ENCODE measurements at places on chromosomes 5 and 9. TPM values are rescaled to one million over a fixed set of nuclear protein-coding genes. Genes with fewer than 3 reads are reported as not detected.

- H3K4me3 ChIP-seq: no peak overlapping the region
- peaks cover 5% of the 10 kb centered on the region for H3K27me3 ChIP-seq
- no peaks in the 10 kb centered on the region for H3K4me1 ChIP-seq
Observed at GRCh38 chr5:83492331-83492730, 20.8 kb downstream of the VCAN start.

- no peaks in the 10 kb centered on the region for H3K27me3 ChIP-seq
- H3K4me1 ChIP-seq: peaks cover 13% of the 10 kb centered on the region
- H3K36me3 ChIP-seq: no peaks in the 10 kb centered on the region
- H3K4me3 ChIP-seq: no peak overlapping the region
- DNase-seq: no peak
Observed at GRCh38 chr5:108003178-108003577, 332.4 kb upstream of the EFNA5 start.

DNA sequence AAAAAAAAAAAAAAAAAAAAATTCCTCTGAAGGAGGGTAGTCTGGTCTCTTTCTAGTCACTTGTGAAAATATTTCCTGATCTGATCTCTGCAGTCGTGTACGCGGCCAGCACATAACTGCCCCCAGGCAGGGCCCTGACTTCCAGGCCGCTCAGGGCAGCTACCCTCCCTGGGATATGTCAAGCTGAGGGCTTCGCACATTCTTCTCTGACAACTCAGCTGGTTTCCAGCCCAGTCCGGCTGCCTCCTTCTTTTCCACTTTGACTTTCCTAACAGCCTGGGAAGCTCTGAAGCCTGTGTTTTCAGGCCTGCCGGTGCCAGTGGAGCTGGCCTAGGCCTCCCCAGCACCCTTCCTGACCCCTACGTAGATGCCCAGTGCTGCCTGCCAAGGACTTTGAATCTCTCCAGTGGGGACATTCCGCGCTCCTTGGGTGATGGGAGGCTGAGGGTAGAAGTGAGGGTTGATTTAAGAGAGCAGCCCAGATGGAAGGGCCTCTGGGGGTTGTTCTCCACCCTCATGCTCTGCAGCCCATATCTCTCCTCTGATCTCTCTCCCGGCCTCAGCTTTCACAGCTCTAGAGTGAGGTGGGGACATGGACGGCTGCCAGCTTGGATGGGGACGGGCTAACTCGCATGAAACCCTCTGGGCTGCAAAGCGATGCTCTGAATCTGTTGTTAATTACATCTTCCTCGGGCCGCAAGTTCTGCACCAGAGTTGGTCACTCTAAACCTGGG is 20.7 kb downstream of the COL5A1 start:
- peak; percentile 0 for DNase-seq
- H3K27me3 ChIP-seq: no peaks in the 10 kb centered on the region
- no peaks in the 10 kb centered on the region for H3K4me1 ChIP-seq
- H3K36me3 ChIP-seq: peaks cover 5% of the 10 kb centered on the region
- no peak overlapping the region for H3K27ac ChIP-seq
- H3K4me3 ChIP-seq: no peak overlapping the region

GRCh38 chr5:148974642-148975327 is 88.1 kb downstream of the SH3TC2 start:
- H3K27me3 ChIP-seq: peaks cover 3% of the 10 kb centered on the region
- no peaks in the 10 kb centered on the region for H3K36me3 ChIP-seq
- no peak overlapping the region for H3K27ac ChIP-seq
- no peaks in the 10 kb centered on the region for H3K4me1 ChIP-seq
- no peak for DNase-seq
- H3K4me3 ChIP-seq: no peak overlapping the region

GRCh38 chr5:132103969-132104391 is 30.4 kb downstream of the CSF2 start:
- H3K4me3 ChIP-seq: peak overlapping the region; percentile 64
- peak; percentile 41 for DNase-seq
- H3K27ac ChIP-seq: peak overlapping the region; percentile 98
- peaks cover 71% of the 10 kb centered on the region for H3K4me1 ChIP-seq
- no peaks in the 10 kb centered on the region for H3K36me3 ChIP-seq

DNA sequence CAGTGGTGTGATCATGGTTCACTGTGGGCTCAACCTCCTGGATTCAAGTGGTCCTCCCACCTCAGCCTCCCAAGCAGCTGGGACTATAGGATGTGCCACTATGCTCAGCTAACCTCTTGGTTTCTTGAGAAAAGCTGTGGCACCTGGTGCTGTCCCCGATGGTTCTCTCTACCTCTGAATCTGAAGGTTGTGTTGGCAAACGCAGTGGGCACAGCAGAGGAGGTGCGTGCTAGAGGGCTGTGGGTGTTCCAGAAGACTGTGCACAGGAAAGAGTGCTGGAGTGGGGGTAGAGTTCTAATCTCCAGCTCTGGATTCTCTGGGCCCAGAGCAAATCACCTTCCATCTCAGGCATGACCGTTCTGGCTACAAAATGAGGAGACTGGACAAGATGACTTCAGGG is 12.5 kb downstream of the RGS3 start:
- no peaks in the 10 kb centered on the region for H3K36me3 ChIP-seq
- no peak for DNase-seq
- H3K4me3 ChIP-seq: no peak overlapping the region
- H3K27me3 ChIP-seq: peaks cover 1% of the 10 kb centered on the region

DNA sequence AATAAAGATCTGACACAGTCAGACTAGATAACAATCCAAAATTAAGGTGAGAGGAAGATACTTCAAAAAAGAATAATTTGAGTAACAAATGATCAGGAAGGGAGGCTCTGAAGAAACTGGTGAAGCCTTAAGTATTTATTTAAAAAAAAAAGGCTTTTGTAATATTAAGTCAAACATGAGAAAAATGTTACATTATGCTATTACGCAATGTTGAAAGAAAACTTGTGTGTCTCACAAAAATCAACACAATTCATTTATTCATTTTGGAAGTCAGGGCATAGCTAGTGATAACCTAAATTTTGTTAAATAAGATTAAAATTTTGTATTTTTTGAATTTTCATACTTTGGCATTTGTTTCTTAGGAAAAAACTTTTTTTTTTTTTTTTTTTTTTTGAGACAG is 28.2 kb downstream of the WDR41 start:
- peaks cover 2% of the 10 kb centered on the region for H3K4me1 ChIP-seq
- H3K4me3 ChIP-seq: no peak overlapping the region
- no peak for DNase-seq
- peaks cover 9% of the 10 kb centered on the region for H3K36me3 ChIP-seq

DNA sequence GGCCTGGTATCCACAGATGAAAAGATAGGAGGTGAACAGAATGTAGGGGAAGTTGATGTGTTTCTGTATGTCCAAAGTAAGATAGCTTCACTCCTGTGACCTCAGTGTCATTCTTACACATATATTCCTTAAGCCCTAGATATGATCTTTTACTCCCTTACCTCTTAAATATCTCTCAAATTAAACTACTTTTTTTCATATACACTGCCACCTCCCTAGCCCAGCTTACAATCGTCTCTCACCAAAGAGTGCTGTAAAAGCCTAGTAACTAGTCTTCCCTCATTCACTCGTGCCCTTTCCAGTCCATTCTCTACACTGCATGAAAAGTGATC is 5.3 kb downstream of the DNAI1 start:
- no peak overlapping the region for H3K27ac ChIP-seq
- DNase-seq: no peak
- H3K27me3 ChIP-seq: peaks cover 9% of the 10 kb centered on the region

DNA sequence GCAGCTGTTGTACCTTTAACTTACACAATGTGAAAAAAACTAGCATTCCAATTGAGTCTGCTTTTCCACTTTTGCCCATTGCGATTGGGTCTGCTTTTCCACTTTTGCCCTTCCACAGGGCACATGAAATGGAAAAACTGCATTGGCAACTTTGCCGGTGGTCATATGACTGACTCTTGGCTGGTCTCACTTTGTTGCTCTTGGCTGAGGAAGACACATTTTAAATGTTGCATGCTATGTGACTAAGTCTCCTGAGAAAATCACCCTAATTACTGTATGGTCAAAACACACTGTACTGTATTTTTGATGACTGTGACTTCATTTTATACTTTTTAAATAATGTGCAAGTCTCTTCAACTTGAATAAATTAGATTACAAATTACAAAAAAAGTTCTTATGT is 1.6 kb upstream of the OXCT1 start:
- DNase-seq: no peak
- H3K27ac ChIP-seq: no peak overlapping the region
- H3K4me3 ChIP-seq: no peak overlapping the region
- peaks cover 15% of the 10 kb centered on the region for H3K36me3 ChIP-seq
- H3K4me1 ChIP-seq: peaks cover 43% of the 10 kb centered on the region

DNA sequence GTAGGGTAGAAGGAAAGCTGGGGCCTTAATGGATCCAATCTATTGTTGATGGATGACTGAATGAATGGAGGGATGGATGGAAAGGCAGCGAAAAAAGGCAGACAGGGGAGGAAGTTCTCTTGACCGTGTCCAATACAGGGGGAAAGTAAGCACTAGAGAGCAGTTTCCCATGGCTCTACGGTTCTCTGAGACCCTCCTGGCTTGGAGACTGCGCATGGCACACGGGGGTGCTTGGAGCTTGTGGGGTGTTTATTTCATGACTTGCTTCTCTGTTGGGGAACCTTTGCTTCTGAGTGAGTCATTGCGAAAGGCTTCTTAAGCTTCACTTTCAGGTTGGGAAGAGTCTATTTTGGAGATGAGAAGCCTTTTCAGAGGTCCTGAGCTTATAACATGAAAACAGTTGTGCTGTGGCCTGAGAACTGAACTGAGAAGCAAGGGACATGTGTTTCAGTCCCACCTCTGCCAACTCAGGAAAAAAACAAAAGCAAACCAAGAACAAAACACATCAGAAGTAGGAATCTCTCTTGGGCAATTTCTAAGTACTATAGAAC is 12.8 kb upstream of the TEX48 start:
- peak; percentile 44 for DNase-seq
- H3K27me3 ChIP-seq: no peaks in the 10 kb centered on the region
- H3K4me1 ChIP-seq: peaks cover 95% of the 10 kb centered on the region

DNA sequence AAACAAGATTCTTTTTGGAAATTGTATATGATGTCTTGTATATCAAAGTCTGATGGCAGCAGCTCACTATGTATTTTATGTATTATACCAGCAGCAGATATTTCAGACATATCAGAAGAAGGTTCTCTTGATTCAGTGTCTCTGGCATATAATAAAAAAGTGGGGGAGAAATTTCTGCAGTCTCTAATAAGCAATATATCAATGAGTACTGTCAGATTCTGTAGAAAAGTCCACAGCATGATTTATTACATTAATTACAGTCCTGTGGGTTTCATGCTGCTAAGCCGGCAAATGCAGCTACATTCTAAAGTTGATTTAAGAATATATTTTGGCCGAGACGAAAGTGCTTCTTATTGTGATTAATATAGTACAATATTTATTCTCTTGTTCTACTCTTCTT is 113.1 kb downstream of the KIAA1958 start:
- H3K27ac ChIP-seq: no peak overlapping the region
- no peaks in the 10 kb centered on the region for H3K4me1 ChIP-seq
- no peak for DNase-seq
- no peak overlapping the region for H3K4me3 ChIP-seq
- H3K27me3 ChIP-seq: no peaks in the 10 kb centered on the region
- H3K36me3 ChIP-seq: no peaks in the 10 kb centered on the region

DNA sequence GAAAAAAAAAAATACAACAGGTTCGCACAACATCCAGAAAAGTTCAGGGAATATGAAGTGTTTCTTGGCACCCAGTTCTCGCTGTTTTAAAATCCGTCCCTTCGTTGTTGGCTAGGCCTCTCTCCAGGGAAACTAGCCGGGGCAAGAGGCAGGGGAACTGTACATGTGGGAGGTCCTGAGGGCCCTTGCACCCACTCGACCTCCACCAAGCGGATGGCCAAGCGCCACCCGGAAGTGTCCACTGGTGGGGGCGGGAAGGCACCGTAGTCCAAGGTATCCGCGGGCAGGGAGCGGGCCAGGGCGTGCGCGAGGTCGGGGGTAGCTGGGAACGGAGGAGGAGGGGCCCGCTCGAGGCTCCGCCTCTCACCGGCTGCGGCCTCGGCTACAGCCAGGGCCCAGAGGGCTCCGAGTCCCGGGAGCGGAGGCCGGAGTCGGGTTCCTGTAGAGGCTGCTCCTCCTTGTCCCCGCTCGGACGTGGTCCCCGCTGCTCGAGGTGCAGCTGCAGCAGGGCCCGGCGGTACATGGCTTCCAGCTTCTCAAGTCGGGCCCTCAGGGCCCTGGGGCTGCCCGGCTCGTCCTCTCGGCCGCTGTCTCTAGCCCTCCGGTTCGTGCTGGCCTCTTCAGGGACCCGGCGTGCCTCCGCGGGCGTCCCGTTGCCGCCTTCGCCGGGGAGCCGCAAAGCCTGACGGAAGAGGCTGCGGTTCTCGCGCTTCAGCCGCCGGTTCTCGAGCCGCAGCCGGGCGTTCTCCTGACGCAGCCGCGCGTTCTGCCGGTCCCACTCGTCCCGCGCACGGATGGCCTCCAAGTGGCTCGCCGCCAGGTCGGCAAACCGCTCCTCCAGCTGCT is 720 bp downstream of the TUSC1 start:
- peak; percentile 43 for DNase-seq
- H3K27ac ChIP-seq: no peak overlapping the region
- no peaks in the 10 kb centered on the region for H3K36me3 ChIP-seq

DNA sequence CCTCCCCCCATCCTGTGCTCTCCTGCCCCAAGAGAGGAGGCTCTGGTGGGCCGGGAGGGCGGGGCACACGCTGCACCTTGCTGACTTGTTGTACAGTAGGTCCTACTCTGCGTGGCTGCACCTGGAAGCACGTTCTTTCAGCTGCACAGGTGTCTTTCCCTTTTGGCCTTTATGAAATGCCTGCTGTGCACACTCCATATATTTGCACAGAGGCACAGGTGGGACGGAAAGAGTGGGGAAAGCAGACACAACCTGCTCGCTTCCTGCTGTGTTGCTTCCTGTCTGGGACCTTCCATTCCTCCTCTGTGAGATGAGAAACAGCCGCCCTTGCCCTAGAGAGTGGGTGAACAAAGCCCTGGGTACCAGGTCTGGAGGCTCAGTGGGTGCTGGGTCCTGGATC is 4.8 kb downstream of the USP20 start:
- peak; percentile 25 for DNase-seq
- peak overlapping the region; percentile 93 for H3K27ac ChIP-seq
- H3K4me1 ChIP-seq: peaks cover 62% of the 10 kb centered on the region

DNA sequence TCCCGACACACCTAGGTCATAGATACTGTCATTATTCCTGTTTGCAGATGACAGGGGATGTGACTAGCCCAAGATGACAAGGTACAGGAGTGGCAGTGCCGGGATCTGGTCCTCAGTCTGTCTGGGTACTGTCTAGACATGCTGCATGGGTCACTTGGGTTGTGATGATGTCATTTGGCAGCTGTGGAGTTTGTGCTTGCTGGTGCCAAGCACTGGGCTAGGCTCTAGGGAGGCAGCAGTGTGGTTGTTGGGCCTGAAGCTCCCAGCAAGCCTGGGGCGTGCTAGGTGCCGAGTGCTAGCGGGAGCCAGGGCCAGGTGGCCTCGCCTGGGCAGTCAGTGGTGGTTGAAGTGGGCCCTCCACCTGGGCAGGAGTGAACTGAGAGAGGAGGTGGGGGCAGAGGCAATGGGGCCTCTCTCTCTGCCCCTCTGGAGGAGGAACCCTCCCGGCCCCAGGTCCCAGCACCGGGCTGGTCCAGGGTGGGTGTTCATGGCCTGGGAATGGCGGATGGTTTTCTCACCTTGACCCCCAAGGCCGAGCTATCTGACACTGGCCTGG is 8.8 kb upstream of the ASB6 start:
- no peak overlapping the region for H3K4me3 ChIP-seq
- H3K36me3 ChIP-seq: no peaks in the 10 kb centered on the region
- H3K4me1 ChIP-seq: no peaks in the 10 kb centered on the region
- no peaks in the 10 kb centered on the region for H3K27me3 ChIP-seq
- DNase-seq: no peak

The TTC23L gene
- 0.30 TPM for total RNA-seq

The RIOK2 gene
- 39.2 TPM for total RNA-seq

The GPX3 gene
- total RNA-seq: not detected

The SH3TC2 gene
- not detected for total RNA-seq

The FOXD4 gene
- total RNA-seq: 0.16 TPM

The INSL6 gene
- total RNA-seq: not detected

The DDX4 gene
- total RNA-seq: not detected
